Stimulated activated CD4-positive, alpha-beta T cell treated with anti-CD3 and anti-CD28 coated beads, TNF-alpha, amount 100 ng/mL, for 24 hours (primary cell): ENCODE measurements at places on chromosomes 2 and 18.

DNA sequence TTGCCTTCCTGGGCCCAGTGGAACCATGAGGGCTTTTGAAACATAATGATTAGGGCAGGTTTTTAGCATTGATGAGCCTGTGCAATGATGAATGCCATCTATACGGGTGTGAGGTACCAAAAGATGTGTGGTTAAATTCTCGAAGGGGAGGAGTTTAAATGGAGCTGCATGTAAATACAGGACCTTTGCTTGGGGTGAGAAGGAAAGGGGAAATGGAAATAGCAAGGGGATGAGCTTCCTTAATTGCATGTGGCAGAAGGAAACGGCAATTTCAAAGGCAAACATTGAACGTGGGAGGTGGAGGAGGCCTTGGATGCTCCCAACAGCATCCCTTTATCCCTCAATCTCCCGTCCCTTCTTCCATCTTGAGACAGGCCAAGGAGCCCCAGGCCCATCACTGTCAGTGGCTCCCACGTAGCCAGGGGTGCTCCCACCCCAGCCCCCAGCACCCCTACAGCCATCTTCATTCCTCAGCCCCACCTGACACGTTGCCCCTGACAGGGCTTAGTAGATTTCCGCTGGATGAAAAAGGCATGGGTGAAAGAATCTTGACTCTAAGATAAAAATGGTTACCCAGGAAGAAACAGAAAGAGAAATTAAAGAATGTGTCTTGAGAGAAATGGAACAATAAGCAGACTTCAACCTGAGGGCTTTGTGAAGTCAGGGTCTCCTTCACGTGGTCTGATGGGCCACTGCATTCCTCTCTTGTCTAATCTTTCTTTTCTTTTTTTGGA, 32.5 kb downstream of the INPP5D start:
- no peak for DNase-seq

- DNase-seq, result no peak
Measured at GRCh38 chr2:196365923-196366322, 194.5 kb upstream of the STK17B start.

GRCh38 chr18:79186649-79187048, 117.5 kb downstream of the ATP9B start:
- no peak for DNase-seq

GRCh38 chr2:239118675-239119211, 270.9 kb downstream of the TWIST2 start:
- peak; percentile 11 for DNase-seq

- no peak for DNase-seq
Measured at GRCh38 chr2:220664272-220665107, 907.6 kb downstream of the EPHA4 start.

- DNase-seq, result no peak
Measured at GRCh38 chr2:179981085-179981484, 26.0 kb downstream of the CWC22 start.

DNA sequence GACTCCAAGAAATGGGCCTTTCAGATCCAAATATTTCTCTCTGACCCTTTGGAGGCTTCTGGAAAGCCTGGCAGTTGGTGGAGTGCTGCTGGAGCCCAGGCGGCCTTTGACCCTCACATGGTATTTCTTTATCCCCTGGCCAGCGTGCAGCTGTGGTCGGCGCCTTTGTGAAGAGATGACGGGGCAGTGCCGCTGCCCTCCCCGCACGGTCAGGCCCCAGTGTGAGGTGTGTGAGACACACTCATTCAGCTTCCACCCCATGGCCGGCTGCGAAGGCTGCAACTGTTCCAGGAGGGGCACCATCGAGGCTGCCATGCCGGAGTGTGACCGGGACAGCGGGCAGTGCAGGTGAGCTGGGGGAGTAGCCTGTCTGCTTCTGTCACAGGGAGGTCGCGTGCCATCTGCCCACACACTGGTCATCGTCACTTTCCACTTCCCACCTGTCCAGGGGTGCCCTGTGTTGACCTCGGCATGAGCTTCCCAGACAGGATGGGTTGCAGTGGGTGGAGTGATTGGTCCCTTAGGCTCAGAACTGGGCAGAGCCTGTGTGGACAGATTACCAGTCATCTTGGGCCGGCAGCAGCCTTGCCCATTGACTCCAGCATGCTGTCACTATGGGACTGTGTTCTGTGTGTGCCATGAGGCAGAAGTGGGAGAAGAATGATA, 158.2 kb downstream of the LAMA3 start:
- no peak for DNase-seq

- DNase-seq, result no peak
Measured at GRCh38 chr2:231929961-231930592, 3.9 kb upstream of the NPPC start.

- no peak for DNase-seq
Measured at GRCh38 chr2:23586741-23587306, 201.8 kb downstream of the KLHL29 start.

- DNase-seq, result no peak
Measured at GRCh38 chr2:176494949-176495353, 225.7 kb downstream of the MTX2 start.

- no peak for DNase-seq
Measured at GRCh38 chr18:10437837-10438236, 16.6 kb upstream of the APCDD1 start.
